Stimulated activated naive CD8-positive, alpha-beta T cell treated with anti-CD3 and anti-CD28 coated beads, Interleukin-15, amount 100 ng/mL, for 72 hours (primary cell): ENCODE measurements at places on chromosomes 1 and 21.

- DNase-seq = no peak
Observed at GRCh38 chr21:34882719-34883131, 166.4 kb downstream of the RUNX1 start.

GRCh38 chr1:84253891-84254290, 47.6 kb upstream of the SAMD13 start:
- no peak for DNase-seq

- no peak for DNase-seq
Observed at GRCh38 chr1:168736520-168736919, 7.5 kb upstream of the DPT start.

GRCh38 chr1:34002810-34003209, 138.9 kb downstream of the HMGB4 start:
- DNase-seq = no peak

DNA sequence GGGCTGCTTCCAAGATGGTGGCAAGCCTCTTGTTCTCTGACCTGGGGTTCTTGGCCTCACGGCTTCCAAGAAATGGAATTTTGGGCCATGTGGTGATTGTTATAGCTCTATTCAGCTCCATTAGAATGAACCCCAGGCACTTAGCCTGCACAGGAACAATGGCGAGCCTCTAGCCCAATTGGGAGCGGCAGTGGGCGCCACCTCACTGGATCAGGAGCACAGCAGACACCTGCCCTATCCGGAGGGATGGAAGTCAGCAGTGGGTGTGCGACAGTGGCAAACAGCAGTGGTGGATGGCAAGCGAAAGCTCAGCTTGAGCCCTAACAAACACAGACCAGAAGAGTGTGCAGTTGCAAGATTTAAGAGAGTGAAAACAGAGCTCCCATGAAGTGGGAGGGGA, 230.9 kb downstream of the GPR52 start:
- DNase-seq = no peak

- no peak for DNase-seq
Observed at GRCh38 chr1:19009882-19010321, 53.4 kb upstream of the IFFO2 start.
